ENCODE measurements at places on chromosomes 3 and 15.

- DNase-seq, result no peak
Observed at GRCh38 chr3:188687389-188687788, 484.4 kb upstream of the TPRG1 start.

DNA sequence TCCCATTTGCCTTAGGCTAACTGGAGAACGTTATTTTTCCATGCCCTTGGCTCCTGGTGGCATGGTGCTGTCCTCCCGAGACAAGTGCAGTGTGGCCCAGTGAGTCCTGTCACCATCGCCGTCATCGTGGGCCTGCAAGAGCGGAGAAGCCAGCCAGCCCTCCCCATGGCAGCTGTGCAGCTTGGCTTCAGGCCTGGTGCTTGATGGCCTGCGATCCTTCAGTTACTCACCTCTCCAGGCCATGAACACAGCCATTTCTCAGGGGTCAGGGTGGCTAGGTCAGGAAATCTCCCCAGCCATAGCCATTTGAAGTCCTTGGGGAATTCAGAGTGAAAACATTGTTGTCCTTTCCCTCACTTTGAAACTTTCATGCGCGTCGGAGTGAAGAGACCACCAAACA, 189.0 kb upstream of the RGMA start:
- no peak for DNase-seq

DNA sequence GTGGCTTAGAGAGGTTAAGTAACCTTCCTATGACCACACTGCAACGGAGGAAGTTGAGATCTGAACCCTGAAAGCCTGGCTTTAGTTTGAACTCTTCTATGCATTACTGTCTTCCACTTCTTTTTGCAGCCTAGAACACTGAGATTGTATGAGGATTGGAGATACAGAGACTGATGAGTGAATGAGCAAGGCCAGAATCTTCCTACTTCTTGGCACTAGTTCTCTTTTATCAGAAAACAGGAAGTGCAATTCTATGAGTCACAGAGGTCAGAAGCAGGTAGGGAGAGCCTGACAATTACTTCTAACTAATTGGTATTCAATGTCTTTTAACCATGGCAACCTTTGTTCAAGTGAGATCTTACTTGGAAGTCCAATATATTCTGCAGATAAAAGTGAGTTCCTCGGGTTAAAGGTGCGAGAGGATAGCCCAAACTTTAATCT, 219.0 kb downstream of the SHQ1 start:
- no peak for DNase-seq

DNA sequence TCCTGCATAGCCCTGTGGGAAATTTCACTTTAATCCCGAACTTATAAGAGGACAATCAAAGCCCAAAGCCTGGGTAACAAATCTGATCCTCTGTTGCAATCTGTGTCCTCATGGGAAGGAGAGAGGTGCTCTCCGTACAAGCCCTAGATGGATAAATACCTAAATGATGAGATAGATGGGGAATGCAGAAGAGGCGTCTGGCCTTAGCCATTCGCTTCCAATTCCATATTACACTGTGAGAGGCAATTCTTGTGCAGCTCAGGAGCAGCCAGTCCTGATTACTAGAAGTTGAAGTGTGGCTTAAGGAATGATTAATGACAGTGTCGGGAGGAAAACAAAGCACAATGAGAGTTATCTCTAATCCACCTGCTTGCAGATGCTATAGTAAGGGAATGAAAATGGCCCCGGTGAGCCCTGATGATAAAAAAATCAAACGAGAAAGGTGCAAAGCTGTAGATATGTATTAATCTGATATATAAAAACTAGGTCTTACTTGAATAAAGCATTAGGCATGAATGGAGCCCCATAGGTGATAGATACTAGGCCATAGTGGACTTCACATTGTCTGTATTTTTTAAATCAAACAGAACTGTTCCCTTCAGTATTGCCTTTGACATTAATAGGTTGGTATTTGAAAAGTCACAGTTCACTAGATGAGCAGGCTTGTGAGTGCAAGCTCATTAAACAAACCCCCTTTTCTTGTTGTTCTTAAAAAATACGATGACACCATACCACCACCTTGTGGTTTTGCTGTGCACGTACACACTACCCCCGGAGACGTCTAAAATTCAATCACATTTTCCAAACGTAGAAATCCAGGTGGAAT, 54.2 kb upstream of the TMCO5A start:
- no peak for DNase-seq

DNA sequence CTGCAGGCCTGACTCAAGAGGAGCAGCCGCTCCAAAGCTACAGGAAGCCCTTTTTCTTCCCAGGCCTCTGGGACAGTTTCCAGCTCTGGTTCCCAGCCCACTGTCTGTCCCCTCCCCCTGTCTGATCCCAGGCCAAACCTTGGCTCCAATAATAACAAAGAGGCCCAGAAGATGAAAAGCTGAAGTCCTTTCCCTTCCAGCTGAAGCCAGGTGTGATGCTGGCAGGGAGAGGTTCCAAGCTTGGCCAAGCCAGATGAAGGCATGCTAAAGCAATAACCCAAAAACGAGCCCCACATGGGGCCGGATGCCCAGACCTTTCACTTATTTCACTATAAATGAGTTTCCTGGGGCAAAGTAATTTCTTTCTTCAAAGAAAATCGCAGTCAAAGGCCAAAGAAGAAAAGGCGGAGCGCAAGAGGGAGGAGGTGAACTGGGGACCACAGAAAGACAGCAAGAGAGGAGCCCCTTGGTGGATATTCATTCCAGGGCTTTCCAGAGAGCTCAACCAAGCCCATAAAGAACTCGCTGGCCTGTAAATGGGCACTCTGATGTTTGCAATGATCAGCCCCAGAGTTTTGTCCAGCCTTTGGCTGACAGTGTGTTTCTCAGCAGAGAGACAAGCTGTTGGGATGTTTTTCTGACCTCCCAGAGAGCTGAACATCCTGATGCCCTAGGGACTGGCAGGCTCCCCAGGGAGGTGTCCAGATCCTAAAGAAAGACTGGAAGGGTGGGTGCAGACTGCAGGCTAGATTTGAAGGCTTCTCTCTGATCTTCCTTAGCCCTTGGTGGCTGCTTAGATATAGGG, 157.6 kb downstream of the UACA start:
- no peak for DNase-seq

- no peak for DNase-seq
Observed at GRCh38 chr3:41241800-41242571, 42.7 kb downstream of the CTNNB1 start.

GRCh38 chr3:22296601-22297000, 545.6 kb upstream of the ZNF385D start:
- DNase-seq, result no peak

GRCh38 chr15:78739996-78740903, 71.0 kb downstream of the ADAMTS7 start:
- no peak for DNase-seq

DNA sequence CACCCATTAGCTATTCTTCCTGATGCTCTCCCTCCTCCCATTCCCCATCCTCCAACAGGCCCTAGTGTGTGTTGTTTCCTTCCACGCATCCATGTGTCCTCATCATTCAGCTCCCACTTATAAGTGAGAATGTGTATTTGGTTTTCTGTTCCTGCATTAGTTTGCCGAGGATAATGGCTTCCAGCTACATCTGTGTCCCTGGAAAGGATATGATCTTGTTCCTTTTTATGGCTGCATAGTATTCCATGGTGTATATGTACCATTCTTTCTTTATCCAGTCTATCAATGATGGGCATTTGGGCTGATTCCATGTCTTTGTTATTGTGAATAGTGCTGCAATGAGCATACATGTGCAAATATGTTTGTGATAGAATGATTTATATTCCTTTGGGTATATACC, 56.3 kb downstream of the CFAP20DC start:
- no peak for DNase-seq

- no peak for DNase-seq
Observed at GRCh38 chr3:57088503-57088902, 28.0 kb downstream of the SPATA12 start.

DNA sequence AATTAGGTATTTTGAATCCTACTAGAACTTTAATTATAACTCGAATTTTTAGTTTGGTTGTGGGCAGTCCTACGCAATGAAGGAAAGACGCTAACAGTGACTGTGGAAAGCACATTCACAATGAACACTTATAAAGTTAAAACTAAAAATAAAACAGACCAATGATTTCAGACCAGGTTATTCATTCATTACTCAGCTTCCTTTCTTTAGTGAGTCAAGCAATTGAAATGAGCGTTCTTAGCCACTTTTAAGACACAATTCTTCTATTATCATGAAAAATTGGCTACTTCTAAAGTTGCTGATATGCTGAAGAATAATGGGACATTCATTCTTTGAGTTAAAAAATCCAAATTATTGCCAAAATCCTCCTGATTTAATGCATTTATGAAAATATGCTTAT, 66.0 kb upstream of the CMSS1 start:
- no peak for DNase-seq

- no peak for DNase-seq
Observed at GRCh38 chr3:149095487-149095886, 9.2 kb upstream of the HLTF start.

DNA sequence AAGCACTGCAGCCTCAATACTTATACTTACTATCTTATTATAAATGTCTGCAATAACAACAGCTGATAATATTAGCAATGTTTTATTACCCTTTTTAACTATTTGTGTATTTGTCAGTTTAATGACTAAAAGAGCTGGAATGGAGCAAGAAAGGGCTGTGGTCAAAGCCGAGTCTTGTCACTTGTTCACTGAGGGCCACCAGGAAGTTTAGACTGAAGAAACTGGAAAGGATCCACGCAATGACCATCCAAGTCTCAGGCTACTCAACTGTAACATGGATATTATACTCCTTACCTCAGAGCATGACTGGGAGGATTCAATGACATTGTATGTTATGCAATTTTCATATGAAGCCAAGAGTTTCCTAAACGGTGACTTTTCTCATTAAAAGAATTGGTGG, 90.4 kb downstream of the TJP1 start:
- DNase-seq, result no peak

GRCh38 chr15:54109014-54109413, 130.8 kb downstream of the UNC13C start:
- DNase-seq, result no peak

DNA sequence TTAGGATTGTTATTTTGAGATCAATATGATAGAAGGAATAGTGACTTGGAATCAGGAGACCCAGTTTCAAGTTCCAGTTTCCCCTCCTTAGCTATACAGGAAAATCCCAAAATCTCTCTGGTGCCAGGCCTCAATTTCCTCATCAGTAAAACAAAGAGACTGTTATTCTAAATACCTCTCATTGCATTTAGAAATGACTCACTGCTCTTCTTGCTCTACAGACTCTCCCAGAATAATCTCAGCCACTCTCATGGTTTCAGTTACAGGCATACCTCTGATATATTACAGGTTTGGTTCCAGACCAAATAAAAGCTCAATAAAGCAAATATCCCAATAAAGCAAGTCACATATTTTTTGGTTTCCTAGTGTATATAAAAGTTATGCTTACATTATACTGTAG, 28.3 kb downstream of the IMPG2 start:
- DNase-seq, result no peak

All from anterior cingulate cortex (tissue), 58 donors.